ENCODE measurements at places on chromosomes 1 and 21. TPM values are rescaled to one million over a fixed set of nuclear protein-coding genes. Genes with fewer than 3 reads are reported as not detected.

DNA sequence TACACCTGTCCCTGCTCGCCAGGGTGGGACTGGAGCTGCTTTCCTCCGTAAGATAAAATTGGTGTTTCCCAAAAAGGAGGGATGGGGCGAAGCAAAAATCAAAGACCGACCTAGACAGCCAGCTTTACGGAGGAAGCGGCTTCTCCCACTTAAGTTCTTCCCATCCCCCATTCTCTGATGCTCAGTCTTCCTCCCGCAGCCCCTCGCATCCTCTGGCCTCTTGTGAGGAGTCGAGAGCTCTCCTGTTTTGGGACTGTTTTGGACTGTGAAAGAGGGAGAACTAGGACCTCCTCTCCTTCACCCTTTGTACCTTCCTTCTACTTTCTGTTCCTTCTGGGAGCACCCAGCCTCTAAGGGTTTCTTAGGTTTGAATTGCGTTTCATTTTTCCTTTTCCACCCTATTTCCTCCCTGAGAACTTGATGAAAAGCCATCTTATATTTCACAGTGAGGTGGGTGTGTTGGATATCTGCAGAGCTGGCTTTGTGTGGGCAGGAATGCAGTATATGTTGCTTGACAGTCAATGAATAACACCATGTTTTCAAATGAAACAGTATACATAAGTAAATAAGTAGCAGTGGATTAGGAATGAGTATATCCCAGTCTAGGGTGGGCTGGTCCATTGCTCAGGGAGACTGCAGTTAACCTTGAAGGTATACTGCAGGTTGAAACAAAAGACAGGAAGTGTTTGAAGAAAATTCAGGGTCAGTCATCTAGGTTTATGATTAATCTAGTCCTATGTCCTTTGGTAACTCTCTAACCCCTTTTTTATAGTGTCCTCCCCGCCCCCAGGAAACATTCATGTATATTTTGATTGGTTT is 848 bp downstream of the CTTNBP2NL start:
- H3K4me1 ChIP-seq = peaks cover 20% of the 10 kb centered on the region
- no peak for DNase-seq
- H3K36me3 ChIP-seq = no peaks in the 10 kb centered on the region
- peak overlapping the region; percentile 96 for H3K27ac ChIP-seq

GRCh38 chr1:113534875-113535274 is 144.6 kb downstream of the MAGI3 start:
- H3K27ac ChIP-seq = peak overlapping the region; percentile 76
- DNase-seq = no peak
- no peak overlapping the region for H3K4me3 ChIP-seq
- no peaks in the 10 kb centered on the region for H3K27me3 ChIP-seq
- H3K36me3 ChIP-seq = no peaks in the 10 kb centered on the region

DNA sequence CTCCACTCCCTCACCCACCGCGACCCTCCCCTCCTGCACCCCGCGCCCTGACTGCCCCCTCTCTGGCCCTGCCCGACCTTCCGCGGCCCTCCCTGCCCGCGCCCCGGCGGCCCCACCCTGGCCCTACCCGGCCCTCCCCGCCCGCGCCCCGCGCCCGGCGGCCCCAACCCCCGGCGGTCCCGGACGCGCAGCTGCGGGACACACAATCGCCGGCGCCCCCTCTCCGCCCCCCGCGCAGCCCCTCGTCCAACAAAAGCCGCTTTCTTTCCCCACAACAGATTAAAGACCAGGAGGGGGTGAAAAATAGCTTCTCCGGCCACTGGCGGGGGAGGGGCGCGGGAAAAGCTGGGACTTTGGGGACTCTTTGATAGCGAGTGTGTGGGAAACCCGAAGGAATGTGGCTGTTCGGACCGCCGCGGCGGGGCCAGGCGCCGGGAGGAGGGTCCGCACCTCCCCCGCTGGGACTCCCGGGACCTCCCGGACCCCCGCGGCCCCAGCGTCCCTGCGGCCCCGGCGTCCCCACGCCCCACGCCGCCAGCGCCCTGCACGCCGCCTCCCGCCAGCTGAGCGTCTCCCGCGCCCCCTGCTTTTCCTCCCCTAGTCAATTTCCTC is 8.8 kb upstream of the ID3 start:
- H3K27ac ChIP-seq = peak overlapping the region; percentile 97

- DNase-seq = no peak
- H3K27ac ChIP-seq = peak overlapping the region; percentile 63
- no peaks in the 10 kb centered on the region for H3K27me3 ChIP-seq
- no peaks in the 10 kb centered on the region for H3K36me3 ChIP-seq
- H3K4me1 ChIP-seq = peaks cover 34% of the 10 kb centered on the region
- no peak overlapping the region for H3K4me3 ChIP-seq
Measured at GRCh38 chr1:182143825-182144645, 82.5 kb upstream of the ZNF648 start.

The REN gene
- total RNA-seq = not detected

Measured in Caco-2 (cell line).